ENCODE measurements at places on chromosomes 7 and 10.

DNA sequence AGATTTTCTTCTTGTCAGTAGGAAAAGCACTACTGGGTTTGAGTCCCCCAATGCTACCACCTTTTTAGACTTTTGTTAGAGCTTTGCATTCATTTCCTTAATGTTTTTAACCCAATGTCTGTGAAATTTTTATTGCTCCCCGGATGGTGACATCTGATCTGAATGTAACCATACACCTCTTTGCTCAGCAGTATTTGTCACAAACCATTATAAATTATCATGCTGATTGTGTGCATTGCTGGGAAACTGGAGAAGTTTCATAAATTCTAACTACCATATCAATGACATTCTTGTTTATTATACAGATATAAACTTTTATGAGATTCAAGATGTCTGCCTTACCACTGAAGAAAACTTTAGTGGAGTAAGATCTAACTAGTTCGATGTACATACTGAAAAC, 8.5 kb downstream of the NRP1 start:
- DNase-seq: no peak

DNA sequence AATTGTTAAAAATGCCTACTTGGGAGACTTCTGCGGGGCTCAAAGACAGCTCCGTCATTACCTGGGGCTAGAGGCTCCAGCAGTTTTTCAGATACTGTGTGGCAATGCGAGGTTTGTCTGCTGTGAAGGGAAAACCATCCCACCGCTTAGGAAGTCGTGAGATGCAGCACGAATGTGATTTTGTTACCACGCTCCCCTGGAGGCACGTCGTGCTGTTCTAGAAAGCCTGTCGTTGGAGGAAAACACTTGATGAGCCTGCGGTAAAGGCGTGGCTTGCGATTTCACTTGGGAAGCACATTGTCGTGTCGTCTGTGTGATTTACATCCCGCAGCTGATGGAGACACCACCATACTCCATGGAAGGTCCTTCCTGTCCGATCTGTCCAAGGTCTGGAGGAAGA, 39.3 kb downstream of the CAMK1D start:
- no peak for DNase-seq

DNA sequence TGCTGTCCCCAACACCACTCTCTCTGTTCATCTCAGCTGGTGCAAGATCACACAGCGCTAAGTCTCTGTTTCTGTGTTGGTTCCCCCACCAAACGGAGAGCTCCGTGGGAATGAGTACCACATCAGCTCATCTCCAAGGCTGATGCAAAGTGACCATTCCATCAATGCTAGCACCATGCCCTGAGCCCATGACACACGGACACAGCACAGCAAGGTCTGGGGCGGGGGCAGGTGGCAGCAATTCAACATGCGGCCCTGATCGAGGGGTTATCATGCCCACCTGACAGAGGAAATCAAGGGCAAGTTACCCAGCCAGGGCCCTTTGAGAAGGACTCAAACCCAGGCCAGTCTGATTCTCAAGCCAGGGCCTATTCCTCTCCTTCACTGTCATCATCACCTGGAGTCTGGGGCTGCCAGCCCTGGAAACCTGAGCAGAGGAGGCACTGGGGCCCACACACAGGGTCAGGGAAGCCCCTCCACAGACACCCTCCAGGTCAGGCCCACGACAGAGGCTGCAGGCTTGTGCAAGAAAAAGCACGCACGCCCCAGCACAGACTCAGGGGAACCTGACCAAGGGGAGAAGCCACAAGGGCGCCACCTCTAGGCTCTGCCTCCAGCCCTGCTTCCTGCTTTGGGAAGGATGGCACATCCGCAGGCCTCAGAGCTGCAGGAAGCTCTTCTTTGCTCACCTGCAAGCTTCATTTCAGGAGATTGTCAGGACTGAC, 74.8 kb downstream of the GRID1 start:
- DNase-seq: no peak

DNA sequence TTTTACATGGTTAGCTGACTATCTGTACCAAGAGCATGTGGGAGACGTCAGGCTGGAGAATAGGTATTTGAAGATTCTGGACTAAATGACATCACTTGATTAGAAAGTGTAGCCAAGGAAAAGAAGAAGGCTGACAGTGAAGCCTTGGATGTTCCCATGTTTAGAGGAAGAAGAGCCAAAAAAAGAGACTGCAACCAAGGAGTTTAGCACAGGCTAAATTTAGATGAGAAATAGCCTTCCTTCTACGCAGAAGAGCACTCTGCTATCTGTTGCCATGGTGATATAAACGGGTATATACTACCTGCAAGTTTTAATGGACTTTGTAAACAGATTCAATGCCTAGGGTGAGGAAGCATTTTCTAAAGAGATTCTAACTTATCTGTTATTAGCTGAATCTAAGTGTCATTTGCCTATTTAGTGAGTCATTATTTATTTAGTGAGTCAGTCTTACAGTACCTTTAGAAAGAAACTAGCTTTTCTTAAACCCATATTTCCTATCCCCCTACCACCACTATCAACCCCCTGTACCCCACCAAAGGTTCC, 69.8 kb downstream of the CDK6 start:
- DNase-seq: no peak

DNA sequence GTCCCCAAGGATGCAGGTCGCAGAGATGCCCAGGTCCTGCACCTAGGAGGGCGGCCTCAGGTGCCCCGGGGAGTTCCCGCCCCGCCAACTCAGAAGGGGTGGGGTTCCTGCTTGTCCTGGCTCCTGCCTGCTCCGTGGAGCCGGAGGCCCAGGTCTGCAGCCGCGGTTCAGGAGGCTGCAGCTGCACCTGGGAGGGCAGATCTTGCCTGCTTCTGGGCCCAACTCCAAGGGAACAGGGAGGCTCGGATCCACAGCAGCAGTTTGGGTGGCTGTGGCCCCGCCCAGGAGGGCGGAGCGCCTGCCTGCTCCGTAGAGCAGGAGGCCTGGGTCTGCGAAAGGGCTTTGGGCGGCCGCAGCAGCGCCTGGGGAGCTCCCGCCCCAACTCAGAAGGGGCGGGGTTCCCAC, 108.2 kb upstream of the EGR2 start:
- peak; percentile 14 for DNase-seq
